Hematopoietic multipotent progenitor cell (in vitro differentiated cells): ENCODE measurements at places on chromosomes 6 and 20. TPM values are rescaled to one million over a fixed set of nuclear protein-coding genes. Genes with fewer than 3 reads are reported as not detected.

Gene MOG
- total RNA-seq: not detected

GRCh38 chr6:37060195-37060559 is 54.7 kb downstream of the FGD2 start:
- DNase-seq: no peak

- DNase-seq: no peak
These were observed 72.3 kb downstream of the JARID2 start for GRCh38 chr6:15317934-15318902.

Gene FAM83C
- under 0.01 TPM for total RNA-seq

DNA sequence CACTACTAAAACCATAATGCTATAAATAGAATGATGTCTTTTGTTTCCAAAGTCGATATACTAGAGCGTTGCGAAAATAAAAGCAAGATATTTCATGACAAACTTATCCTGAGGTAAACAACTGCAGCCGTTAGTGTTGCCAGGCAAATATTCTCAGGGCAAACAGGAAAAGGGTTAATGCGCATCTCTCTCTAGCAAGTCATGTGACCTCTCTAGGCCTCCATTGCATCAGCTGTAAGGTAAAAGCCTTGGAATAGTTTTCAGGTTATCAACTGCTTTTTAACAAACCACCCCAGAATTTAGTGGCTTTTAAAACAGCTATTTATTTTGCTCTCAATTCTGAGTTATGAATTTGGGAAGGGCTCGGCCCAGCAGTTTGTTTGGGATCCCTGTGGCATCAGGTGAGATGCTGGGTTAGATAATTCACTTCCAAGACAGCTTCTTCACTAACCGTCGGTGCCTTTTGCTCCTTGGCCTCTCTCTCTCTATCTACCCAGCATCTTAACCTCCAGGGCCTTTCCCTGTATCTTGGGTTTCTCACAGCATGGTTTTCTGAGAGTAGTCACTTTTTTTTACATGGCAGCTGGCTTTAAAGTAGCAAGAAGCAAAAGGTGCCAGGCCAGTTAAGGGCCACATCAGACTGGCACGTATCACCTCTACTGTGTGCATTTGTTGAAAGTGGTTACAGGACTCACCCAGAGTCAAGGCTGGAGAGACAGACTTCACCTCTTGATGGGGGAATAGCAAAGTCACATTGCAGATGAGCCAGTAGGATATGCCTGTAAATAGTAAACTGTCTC is 39.2 kb upstream of the LTV1 start:
- no peak for DNase-seq

- DNase-seq: no peak
These were observed 70.8 kb upstream of the AKIRIN2 start for GRCh38 chr6:87772597-87773530.

DNA sequence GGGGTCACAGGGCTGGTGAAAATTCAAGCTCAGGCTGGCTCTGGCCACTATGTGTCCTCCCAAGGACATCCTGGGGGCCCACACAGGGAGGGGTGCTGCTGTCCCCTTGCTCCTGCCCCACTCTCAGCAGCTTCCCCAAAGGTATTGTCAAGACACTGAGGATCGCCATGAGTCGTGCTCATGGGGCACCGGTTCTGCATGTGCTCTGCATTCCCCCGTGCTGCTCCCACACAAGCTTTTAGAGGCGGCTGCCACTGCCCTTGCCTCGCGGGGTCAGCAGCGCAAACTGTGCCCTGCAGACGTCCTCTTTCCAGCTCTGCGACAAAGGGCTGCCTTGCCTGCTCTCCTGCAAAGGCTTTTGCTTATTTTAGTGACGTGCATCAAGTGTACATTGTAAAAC is 179.8 kb downstream of the ERMARD start:
- no peak for DNase-seq

Gene DHX16
- 42.3 TPM for total RNA-seq

GRCh38 chr6:169851641-169852503 is 100.5 kb downstream of the ERMARD start:
- no peak for DNase-seq

Gene PKIB
- total RNA-seq: not detected

Gene UBE2C
- total RNA-seq: 3.8 TPM

Gene DUSP15
- 8.6 TPM for total RNA-seq

GRCh38 chr6:152952866-152953509 is 29.9 kb downstream of the FBXO5 start:
- peak; percentile 35 for DNase-seq

Gene AFDN
- 3.2 TPM for total RNA-seq

- peak; percentile 2 for DNase-seq
These were observed 91.3 kb downstream of the PDE10A start for GRCh38 chr6:165571721-165572132.

DNA sequence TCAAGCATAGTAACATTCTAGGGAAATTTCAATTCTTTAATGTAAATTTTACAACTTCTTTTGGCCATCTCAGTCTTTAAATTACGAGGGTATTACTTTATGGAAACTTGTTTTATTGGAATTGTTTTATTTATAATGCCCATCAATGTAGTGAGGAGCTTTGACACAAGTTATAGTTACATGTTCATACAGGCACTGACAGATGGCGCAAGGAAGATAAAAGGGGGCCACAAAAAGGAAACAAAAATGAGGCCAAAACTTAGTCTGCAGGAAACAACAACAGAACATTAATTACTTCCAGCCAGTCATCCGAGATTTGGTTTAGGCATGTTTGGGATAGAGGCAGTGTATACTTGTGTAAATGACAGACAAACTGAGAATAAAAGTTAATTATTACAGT is 18.3 kb downstream of the SESN1 start:
- no peak for DNase-seq

- no peak for DNase-seq
These were observed 52.9 kb upstream of the UFL1 start for GRCh38 chr6:96468681-96469224.

DNA sequence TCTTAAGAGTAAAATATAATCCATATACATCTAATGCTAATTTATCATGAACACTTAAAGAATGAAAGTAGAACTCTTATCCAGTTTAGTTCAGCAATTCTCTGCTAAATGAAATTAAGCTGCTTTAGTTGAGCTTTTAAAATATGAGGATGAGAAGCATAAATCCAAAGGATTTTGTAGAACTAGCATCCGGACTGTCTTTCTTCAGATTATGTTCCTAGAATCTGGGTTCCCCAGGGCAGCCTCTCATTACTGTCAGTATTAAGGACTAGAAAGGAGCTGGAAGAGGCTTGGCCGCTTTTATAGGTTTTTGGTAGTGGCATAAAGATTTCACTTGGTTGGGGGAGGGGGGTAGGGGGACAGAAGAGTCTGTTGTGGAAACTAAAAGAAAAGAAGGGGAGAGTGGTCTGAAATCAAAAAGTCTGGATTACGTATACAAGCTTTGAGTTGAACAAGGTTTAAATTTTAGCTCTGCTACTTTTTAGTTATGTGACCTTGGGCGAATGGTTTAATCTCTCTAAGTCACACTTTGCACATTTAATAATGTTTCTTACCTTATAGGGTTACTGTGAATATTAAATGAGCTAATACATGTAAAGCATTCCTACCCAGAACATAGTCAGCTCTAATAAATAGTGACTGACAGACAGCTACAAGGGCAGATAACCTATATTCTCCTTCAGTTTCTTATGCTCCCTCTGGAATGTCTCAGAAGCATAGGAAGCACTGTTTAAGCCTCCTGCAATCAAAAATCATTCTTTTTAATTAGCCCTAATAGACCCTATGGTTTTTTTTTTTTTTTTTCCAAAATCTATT is 3.7 kb downstream of the SGK1 start:
- no peak for DNase-seq

Gene EPHA7
- not detected for total RNA-seq

DNA sequence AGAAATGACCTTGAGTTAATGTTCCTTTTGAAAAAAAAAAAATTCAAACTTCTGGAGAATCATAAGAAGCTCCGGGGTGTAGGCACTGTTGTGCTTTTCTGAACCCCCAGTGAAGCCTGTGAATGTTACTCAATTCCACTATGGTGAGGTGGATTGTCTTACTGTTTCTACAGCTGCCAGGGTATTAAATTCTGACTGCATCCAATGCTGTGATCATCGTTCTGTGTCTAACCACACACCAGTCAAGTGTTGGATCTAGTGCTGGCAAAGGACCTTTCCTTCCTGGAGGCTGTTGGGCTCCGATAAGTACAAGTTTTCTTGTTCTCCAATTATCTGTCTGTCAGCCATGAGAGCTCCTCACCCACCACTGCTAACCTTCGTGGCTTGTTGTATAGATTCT is 162.0 kb upstream of the EPHA7 start:
- no peak for DNase-seq

Gene EYA4
- total RNA-seq: under 0.01 TPM

DNA sequence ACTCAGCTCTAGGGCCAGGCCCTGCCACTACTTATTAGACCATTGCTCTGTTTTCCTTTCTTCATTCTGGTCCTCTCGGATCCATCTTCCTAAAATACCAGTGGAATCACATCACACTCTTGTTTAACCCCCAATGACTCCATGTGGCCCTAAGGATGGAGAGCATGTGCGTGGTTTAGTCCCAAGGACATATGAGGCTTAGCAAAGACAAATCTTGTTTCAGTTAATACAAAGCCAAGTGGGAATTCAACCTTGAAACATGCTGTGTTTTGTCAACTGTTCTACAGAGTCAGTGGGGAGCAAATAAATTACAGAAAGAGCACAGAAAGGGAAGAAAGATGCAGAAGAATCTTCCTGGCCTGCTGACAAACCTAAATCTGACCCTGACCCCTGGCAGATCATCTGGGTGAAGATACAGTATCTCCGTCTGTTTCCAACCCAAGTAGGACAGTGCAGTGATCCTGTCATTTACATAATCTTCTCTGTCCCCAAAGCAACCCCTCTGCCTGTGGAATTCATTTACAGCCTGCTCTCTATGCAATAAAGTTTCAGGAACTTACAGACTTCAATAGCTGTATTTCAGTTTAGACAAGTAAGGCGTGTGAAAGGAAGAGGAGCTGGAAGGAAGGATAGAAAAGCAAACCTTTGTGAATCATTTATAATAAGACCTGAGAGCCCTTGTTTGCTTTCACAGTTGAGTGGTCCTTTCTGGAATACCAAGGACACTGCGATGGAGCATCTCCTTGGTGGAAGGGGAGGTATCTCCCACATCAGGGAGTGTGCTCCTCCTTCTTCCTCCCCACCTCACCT is 144.0 kb downstream of the THBS2 start:
- no peak for DNase-seq

Gene RIPPLY2
- not detected for total RNA-seq

DNA sequence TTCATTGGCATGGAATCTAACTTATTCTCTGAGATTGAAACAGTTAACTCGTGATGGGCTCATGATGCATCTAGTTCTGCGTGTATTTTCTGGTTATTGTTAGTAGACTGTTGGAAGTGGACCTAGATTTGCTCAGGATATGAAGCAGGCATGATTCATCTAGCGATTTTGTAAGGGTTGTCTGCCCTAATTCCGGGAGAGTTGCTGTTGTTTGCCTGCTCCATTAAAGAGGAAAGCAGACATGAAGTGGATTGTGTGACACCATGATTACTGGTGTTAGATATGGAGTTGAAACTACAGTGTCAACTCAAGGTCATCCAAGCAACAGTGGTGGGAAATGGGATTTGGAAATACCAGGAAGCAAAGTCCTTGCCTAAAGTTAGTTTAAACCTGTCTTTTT is 41.0 kb downstream of the SOX4 start:
- no peak for DNase-seq

DNA sequence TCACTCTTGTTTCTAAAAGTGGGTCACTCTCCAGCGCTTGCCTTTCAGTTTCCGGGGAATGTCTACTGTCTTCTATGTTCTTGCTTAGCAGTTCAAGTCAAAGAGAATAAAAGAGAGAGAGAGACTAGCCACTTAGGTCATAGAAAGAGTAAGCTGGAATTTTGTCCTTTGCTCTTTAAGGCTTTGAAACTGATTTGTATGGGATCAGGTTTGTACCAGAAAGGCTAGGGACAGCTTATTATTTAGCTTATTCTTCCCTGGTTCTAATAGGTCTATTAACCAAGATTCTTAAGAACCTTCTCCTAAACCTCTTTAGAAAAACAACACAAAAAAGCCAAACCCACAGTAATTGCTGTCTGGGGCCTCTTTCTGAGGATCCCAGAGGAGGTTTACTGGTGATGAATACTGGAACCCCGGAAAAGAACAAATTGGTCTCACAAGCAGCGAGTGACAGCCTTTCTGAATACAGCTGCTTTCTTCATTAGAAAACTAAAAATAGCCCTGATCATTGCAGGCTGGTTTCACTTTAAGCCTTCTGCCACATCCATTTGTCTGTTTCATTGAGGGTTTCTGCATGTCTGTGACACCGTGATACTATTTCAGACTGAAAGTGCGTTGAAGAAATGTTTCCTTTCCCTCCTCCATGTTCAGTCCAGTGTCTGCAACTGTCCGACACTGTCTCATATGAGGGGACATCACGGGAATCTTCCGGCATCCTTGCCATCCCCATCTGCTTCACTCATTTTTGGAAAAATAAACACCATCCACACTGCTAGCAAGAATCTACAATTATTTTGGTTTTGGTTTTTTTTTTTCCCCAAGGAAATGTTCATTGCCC is 75.1 kb upstream of the ATXN1 start:
- DNase-seq: peak; percentile 52

DNA sequence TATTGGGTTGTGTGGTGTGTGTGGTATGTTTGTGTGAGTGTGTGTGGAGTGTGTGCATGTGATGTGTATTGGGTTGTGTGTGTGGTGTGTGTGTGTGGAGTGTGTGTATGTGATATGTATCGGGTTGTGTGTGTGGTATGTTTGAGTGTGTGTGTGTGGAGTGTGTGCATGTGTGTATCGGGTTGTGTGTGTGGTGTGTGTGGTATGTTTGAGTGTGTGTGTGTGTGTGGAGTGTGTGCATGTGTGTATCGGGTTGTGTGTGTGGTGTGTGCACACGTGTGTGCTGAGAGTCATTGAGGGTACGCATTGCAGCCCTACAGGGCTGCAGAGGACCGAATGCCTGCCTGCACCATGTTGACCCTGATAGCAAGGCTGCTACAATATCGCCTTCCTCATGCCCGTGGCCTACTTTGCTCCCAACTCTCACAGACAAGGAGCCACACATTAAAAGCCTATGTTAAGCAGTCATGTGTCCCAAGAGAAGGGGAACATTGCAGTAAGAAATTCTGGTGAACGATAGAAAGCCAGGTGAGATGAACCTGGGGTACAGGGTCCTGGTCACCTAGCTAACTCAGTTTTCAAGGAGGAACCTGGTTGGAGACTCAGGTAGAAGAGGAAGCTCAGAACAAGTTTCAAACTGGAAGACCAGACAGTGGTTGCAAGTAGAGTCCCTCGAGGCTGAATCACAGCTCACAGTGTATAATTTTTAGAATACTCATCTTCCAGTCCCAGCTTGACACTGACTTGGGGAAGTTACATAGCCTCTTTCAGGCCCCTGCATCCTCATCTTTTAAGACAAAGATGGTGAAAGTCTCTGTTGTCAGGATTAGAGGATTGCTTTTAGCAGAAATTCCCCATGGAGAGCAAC is 45.7 kb upstream of the TMEM170B start:
- no peak for DNase-seq

Gene ZSCAN31
- total RNA-seq: 7.5 TPM

Gene LY86
- 2.2 TPM for total RNA-seq

- no peak for DNase-seq
These were observed 9.8 kb upstream of the DEF6 start for GRCh38 chr6:35287671-35288396.

Gene VIP
- 0.27 TPM for total RNA-seq

- no peak for DNase-seq
These were observed 253.0 kb downstream of the QKI start for GRCh38 chr6:163667372-163668060.
